ENCODE measurements at places on chromosomes 4 and X. TPM values are rescaled to one million over a fixed set of nuclear protein-coding genes. Genes with fewer than 3 reads are reported as not detected.
A peak's percentile ranks its signal among the peaks of the same experiment; 100 is the strongest.

DNA sequence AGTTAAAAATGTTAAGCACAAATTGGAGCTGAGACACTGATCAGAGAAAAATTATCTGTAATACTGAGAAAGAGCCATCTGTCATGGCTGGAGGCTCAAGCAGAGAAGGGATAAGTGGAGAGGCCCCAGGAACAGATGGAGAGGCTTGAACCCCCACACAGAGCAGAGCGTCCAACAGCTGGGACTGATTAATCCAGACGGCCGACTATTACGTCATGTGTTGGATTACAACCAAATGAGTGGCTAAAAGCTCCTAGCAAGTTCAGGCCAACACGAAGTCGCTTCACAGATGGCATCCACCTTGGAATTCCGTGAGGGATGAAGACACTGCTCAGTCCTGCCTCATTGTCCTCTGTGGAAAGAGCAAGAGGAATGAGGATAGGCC is 57.7 kb upstream of the ATXN3L start:
- peak; percentile 36 for DNase-seq
- no peaks in the 10 kb centered on the region for H3K4me1 ChIP-seq
- no peaks in the 10 kb centered on the region for H3K27me3 ChIP-seq
- no peaks in the 10 kb centered on the region for H3K36me3 ChIP-seq
- no peak overlapping the region for H3K4me3 ChIP-seq
- no peak overlapping the region for H3K27ac ChIP-seq

GRCh38 chr4:116016201-116016600 is 902.8 kb upstream of the NDST4 start:
- H3K4me1 ChIP-seq = no peaks in the 10 kb centered on the region
- H3K4me3 ChIP-seq = no peak overlapping the region
- no peak overlapping the region for H3K27ac ChIP-seq
- H3K36me3 ChIP-seq = no peaks in the 10 kb centered on the region
- no peaks in the 10 kb centered on the region for H3K27me3 ChIP-seq

DNA sequence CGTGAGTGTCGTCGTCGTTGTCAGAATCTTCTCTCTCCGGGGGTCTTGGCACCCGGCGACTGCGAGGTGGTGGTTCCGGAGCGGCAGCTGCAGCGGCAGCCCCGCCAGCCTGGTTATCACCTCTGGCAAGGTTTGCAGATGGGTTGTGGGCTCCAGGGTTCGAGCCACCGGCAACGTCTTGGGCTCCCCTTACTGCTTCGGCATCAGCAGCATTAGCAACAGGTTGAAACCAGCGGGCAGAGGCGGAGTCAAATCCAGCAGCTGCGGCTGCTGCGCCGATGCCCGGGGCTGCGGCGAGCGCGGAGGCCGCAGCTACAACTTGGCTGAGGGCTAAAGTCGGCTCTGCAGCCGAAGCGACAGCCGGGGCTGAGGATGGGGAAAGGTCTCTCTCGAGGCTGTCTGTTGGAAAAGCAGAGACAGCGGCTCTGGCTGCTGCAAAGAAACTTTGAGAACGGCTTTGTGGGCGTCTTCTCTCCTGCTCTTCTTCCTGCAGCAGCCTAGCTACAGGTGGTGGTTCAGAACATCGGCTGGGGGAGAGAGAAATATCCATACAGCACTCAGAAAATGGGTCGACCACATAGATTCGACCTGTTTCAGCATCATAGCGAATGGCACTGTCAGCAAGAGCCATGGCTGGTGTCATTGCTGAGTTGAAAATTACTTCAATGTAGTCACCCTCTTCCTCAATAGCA is 3.6 kb downstream of the IRS4 start:
- H3K27ac ChIP-seq = no peak overlapping the region
- DNase-seq = peak; percentile 44
- H3K4me1 ChIP-seq = no peaks in the 10 kb centered on the region
- peaks cover 34% of the 10 kb centered on the region for H3K27me3 ChIP-seq
- no peak overlapping the region for H3K4me3 ChIP-seq

DNA sequence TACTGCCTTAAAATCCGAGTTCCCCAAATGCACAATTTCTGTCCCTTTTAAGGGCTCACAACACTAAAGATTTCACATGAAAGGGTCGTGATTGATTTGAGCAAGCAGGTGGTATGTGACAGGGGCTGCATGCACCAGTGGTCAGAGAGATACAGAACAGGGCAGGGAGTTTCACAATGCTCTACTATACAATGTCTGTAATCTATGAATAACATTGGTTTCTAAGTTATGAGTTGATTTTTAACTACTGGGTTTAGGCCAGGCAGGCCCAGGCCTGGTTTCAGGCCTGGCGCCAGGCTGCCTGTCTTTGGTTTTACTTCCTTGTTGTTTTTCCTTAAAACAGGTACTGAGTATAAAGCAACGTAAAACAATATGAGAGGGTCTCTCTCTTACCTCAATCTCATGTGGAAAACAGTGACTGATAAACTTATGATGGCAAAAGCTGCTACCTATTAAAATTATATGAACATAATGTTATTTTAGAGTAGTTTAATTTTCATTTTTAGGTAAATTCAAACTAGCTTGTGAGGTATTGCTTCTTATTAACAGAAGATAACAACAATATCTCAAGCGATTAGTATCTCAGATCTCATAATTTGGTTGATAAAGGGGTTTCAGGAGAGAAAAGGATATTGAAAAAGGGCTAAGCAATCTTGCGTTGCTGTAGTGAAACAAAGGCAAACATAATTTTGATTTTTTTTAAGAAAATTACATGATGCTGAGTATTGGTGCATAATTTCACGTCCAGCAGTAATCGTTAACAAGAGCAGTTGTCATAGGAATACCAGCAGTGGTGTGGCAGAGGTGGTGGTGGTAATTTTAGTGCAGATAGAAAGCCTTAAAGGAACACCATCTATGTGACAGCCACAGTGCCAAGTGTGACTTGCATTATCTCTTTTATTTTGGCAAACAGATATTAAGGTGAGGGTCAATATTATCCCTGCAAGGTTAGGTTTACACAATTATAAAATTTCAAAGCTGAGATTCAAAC is 944.4 kb upstream of the GRID2 start:
- no peak overlapping the region for H3K4me3 ChIP-seq
- H3K27ac ChIP-seq = no peak overlapping the region
- no peaks in the 10 kb centered on the region for H3K27me3 ChIP-seq
- no peaks in the 10 kb centered on the region for H3K36me3 ChIP-seq

GRCh38 chrX:149641835-149642234 is 10.2 kb upstream of the TMEM185A start:
- H3K36me3 ChIP-seq = no peaks in the 10 kb centered on the region
- H3K4me1 ChIP-seq = no peaks in the 10 kb centered on the region
- H3K27ac ChIP-seq = no peak overlapping the region

- no peak overlapping the region for H3K4me3 ChIP-seq
- no peak for DNase-seq
- no peak overlapping the region for H3K27ac ChIP-seq
- H3K4me1 ChIP-seq = no peaks in the 10 kb centered on the region
- no peaks in the 10 kb centered on the region for H3K27me3 ChIP-seq
Measured at GRCh38 chr4:80963051-80963450, 67.5 kb upstream of the BMP3 start.

DNA sequence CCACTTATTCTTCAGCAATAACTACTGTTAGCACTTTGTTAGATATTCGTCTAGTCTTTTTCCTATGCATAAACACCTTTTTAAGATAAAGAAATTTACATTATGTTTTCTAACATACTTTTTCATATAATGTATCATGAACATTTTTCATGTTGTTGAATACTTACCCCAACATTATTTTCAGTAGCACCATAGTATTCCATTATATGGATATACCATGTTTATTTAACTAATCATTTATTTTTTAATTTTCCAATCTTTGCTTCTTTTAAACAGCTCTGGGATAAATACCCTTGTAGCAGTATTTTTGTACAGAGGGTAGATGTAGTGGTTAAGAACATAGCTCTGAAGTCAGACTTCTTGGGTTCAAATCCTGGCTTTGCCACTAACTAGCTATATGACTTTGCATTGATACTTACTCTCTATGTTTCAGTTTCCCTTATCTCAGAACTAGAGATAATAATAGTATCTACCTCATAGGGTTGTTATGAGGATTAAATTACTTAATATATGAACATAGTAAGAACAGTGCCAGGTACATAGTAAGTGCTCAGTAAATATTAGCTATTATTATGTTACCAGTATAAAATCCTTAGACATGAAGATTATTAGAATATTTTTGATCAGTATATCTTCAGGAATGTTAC is 11.3 kb downstream of the EXOC1 start:
- no peak overlapping the region for H3K4me3 ChIP-seq
- H3K27me3 ChIP-seq = no peaks in the 10 kb centered on the region
- H3K4me1 ChIP-seq = no peaks in the 10 kb centered on the region

DNA sequence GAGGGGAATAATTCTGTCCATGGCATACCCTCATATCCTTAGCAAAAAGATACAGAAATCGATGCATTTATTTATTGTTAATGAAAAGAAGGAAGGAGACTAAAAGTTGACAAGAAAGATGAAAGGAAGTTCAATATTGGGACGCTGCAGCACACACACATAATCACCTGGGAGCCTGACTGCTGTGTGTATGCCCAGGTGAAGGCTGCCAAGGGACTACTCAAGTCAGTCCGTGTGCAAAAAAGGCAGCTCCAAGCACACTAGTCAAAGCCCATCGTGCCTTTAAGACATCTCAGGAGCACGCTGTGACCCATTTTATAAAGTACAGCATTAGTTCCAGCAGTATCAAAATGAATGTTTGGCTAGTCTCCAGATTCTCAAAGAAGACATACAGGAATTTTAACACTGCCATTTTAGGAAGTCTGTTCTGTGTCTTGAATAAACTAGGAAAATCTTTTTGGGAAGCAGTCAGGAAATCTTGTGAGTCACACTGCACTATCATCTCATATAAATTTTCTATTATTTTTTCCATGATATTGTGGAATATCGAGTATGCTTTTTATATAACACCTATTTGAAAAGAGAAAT is 363.9 kb downstream of the GASK1B start:
- no peak overlapping the region for H3K27ac ChIP-seq
- no peaks in the 10 kb centered on the region for H3K36me3 ChIP-seq
- no peak for DNase-seq
- H3K4me3 ChIP-seq = no peak overlapping the region
- H3K27me3 ChIP-seq = no peaks in the 10 kb centered on the region

DNA sequence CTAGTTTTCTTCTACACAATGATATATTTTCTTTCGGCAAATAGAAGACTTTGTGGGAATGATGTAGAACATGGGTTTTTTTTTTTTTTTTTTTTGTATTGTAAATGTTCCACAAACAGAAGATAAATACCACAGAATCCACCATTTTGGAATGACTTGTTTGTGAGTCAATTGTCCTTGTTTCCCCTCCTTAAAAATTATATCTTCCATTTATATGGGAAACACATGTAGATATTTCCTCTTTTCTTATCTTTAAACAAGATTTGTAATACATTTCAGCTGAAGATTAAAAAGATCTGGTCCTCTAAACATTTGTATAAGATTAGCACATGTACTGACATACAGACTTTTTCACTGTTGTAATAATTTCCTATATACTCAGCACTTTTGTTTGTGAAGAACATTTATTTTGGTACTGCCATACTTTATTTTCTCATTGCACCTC is 304.6 kb downstream of the SPRY1 start:
- DNase-seq = no peak
- H3K36me3 ChIP-seq = no peaks in the 10 kb centered on the region
- no peaks in the 10 kb centered on the region for H3K4me1 ChIP-seq
- H3K4me3 ChIP-seq = no peak overlapping the region
- H3K27ac ChIP-seq = no peak overlapping the region

GRCh38 chr4:60868232-60868960 is 331.7 kb upstream of the ADGRL3 start:
- DNase-seq = no peak
- no peaks in the 10 kb centered on the region for H3K36me3 ChIP-seq
- H3K27me3 ChIP-seq = no peaks in the 10 kb centered on the region
- H3K4me1 ChIP-seq = no peaks in the 10 kb centered on the region

DNA sequence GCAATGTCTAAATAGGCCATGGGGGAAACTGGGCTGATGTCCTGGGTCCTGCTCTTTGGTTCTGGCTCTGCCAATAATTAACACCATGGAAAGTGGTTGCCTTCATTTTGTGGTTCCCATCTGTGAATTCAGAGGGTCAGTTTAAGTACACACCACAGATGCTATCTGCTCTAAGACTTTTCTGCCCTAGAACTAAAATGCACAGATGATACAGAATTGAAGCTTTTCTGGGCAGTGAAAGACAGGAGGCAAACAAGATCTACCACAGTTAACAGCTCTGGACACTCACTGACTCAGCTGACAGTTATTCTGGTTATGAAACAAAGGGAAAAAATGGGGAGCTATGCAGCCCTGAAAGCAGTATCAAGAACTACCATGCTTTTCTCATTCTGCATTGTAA is 37.3 kb downstream of the APBB2 start:
- H3K4me1 ChIP-seq = peaks cover 24% of the 10 kb centered on the region
- no peaks in the 10 kb centered on the region for H3K27me3 ChIP-seq
- no peak for DNase-seq
- no peak overlapping the region for H3K4me3 ChIP-seq

BEND2 gene
- not detected for total RNA-seq

SOX3 gene
- total RNA-seq = not detected

SEPTIN11 gene
- total RNA-seq = 118 TPM

RRH gene
- total RNA-seq = 0.44 TPM

ADH1B gene
- total RNA-seq = 223 TPM

All from kidney (tissue), 22 donors.